ENCODE measurements at places on chromosomes 2 and 18. TPM values are rescaled to one million over a fixed set of nuclear protein-coding genes. Genes with fewer than 3 reads are reported as not detected.

DNA sequence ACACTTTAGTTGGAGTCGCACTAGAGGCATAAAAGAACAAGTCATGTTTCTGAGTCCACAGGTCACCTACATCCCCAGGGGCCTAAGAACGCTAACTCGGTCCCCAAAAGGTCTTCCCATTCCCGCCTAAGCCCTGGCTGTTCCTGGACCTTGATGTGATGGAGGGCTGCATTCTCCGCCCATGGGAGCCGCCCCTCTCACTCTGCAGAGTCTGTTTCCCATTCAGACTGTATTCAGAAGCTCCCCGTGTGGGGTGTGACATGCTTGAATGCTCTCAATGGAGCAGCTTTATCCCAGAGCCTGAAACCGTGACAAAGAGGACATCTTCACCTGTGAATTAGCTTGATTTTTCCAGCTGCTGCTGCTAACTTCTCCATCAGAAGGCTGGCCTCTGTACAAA lies 319.0 kb upstream of the KLHL29 start:
- H3K4me1 ChIP-seq, result no peaks in the 10 kb centered on the region
- no peak overlapping the region for H3K27ac ChIP-seq
- no peaks in the 10 kb centered on the region for H3K36me3 ChIP-seq
- H3K27me3 ChIP-seq, result no peaks in the 10 kb centered on the region

GRCh38 chr2:79910643-79911042 lies 393.9 kb downstream of the LRRTM1 start:
- H3K27me3 ChIP-seq, result no peaks in the 10 kb centered on the region
- no peaks in the 10 kb centered on the region for H3K36me3 ChIP-seq
- no peak overlapping the region for H3K27ac ChIP-seq
- no peaks in the 10 kb centered on the region for H3K4me1 ChIP-seq
- no peak for DNase-seq
- H3K4me3 ChIP-seq, result no peak overlapping the region

GRCh38 chr18:63909870-63910269 lies 2.1 kb downstream of the SERPINB10 start:
- H3K4me1 ChIP-seq, result peaks cover 40% of the 10 kb centered on the region
- DNase-seq, result no peak
- no peak overlapping the region for H3K4me3 ChIP-seq
- no peaks in the 10 kb centered on the region for H3K36me3 ChIP-seq
- H3K27ac ChIP-seq, result peak overlapping the region; percentile 80

DNA sequence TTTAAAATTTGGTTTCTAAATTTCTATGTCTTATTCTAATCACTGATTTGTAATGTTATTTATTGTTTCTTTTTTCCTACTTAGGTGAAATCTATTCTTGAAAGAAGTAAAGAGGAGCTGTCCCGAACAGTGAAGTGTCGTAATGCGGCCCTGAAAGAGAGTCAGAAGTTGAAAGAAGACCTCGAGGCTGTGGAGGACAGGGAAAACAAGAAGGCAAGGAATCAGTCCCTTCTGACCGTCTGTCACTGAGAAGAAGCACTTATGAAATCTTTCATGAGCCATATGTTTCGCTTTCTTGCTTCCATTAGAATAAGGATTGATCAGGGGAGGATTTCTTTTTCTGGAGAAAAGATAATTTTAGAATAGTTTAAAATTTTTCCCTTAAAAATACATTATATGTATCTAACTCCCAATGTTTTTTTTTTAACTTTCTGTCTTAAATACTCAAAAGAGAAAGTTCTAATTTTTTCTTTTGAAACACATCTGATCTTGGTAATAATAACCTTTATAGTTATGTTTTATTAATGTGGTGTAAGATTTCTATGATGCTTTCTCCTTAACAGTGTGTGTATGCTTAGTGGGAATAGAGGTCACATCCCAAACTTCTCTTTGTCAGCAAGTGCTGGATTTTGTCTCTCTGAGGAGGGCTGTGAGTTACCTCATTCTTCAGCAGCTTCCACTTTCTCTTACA lies 79.0 kb downstream of the CCDC150 start:
- no peak overlapping the region for H3K27ac ChIP-seq
- no peak overlapping the region for H3K4me3 ChIP-seq
- H3K27me3 ChIP-seq, result no peaks in the 10 kb centered on the region
- H3K36me3 ChIP-seq, result no peaks in the 10 kb centered on the region
- DNase-seq, result no peak

- H3K27me3 ChIP-seq, result no peaks in the 10 kb centered on the region
- no peak overlapping the region for H3K27ac ChIP-seq
- no peak overlapping the region for H3K4me3 ChIP-seq
- DNase-seq, result no peak
These were observed 16.2 kb downstream of the CHST10 start for GRCh38 chr2:100401268-100401667.

The RND3 gene
- not detected for polyA plus RNA-seq

The DNAJC5G gene
- polyA plus RNA-seq, result not detected

The RTTN gene
- 1.2 TPM for polyA plus RNA-seq

- no peaks in the 10 kb centered on the region for H3K4me1 ChIP-seq
- no peak for DNase-seq
- no peaks in the 10 kb centered on the region for H3K36me3 ChIP-seq
- H3K4me3 ChIP-seq, result no peak overlapping the region
- H3K27ac ChIP-seq, result no peak overlapping the region
These were observed 27.7 kb upstream of the DSC3 start for GRCh38 chr18:31070206-31070605.

GRCh38 chr2:196046123-196046917 lies 22.3 kb downstream of the DNAH7 start:
- peak; percentile 37 for DNase-seq
- H3K36me3 ChIP-seq, result no peaks in the 10 kb centered on the region
- H3K27ac ChIP-seq, result no peak overlapping the region

DNA sequence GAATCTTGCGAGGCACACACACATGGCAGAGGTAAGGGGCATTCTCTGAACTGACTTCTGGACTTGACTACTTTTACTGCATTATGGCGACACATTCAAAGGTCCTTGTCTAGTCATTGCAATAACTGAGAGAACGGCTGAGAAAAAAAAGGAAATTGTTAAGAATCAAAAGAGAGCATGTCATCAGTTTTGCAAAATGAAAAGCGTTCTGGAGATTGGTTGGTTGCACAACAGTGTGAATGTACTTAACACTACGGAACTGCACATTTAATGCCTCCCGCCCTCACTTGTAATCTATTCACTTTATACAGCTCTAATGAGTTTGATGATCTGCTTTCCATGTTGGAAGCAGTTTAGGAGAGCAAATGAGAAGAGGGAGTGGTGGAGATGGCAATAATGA lies 68.5 kb upstream of the NFU1 start:
- peaks cover 19% of the 10 kb centered on the region for H3K36me3 ChIP-seq
- peak overlapping the region; percentile 65 for H3K27ac ChIP-seq
- H3K4me1 ChIP-seq, result peaks cover 48% of the 10 kb centered on the region

The CD8B2 gene
- 0.04 TPM for polyA plus RNA-seq

DNA sequence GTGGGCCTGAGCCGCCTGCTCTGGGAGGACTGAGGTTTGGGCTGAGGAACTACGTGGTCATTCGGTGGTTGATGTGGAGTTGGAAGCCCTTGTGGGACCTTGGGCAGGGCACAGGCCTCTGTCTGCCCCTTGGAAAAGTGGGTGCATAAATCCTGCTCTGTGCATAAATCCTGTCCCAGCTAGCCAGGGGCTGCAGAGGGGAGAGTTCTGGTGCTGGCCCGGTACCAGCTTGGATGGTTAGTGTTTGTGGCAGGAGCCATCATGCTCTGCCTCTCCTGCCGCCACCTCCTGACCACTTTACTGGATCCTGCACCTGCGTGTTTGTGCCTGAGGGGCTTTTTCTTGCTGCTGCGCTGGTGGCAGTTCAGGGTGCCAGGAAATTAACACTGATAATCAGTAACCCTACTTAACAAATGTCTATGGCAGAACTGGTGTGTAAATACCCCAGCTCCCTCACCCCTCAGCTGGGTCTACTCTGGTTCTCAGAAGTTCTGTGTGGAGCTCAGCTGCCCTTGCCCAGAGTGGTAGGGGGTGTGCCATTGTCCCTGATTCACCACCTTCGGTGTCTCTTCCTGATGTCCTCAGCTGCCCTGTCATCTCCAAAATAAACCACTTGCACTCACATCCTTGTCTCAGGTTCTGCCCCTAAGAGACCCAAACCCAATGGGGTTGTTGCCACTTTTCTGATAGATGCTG lies 156.8 kb downstream of the GLI2 start:
- H3K4me3 ChIP-seq, result no peak overlapping the region
- H3K27ac ChIP-seq, result no peak overlapping the region
- DNase-seq, result no peak
- H3K4me1 ChIP-seq, result no peaks in the 10 kb centered on the region
- no peaks in the 10 kb centered on the region for H3K36me3 ChIP-seq
- no peaks in the 10 kb centered on the region for H3K27me3 ChIP-seq

The APCDD1 gene
- polyA plus RNA-seq, result 1.2 TPM

The CHMP3 gene
- polyA plus RNA-seq, result 115 TPM

DNA sequence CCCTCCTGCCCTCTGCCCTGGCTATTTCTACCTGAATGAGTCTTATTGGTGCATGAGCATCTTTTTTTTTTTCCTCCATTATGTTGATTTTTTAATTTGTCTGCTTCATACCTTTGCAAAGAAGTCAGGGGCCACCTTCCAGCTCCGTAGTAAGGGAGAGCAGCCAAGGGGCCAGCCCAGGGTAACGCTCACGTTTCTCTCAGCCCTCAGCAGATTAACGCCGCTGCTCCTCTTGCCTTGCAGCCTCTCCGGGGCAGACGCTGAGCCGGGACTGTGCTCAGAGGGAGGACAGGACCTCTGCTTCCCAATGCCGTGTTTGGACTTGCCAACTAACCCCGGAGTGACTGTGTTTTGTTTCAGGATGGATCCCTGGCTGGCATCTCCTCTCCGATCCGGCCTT lies 241.7 kb downstream of the ATAD2B start:
- H3K27me3 ChIP-seq, result no peaks in the 10 kb centered on the region
- H3K4me1 ChIP-seq, result no peaks in the 10 kb centered on the region
- DNase-seq, result no peak
- H3K27ac ChIP-seq, result no peak overlapping the region
- no peaks in the 10 kb centered on the region for H3K36me3 ChIP-seq

DNA sequence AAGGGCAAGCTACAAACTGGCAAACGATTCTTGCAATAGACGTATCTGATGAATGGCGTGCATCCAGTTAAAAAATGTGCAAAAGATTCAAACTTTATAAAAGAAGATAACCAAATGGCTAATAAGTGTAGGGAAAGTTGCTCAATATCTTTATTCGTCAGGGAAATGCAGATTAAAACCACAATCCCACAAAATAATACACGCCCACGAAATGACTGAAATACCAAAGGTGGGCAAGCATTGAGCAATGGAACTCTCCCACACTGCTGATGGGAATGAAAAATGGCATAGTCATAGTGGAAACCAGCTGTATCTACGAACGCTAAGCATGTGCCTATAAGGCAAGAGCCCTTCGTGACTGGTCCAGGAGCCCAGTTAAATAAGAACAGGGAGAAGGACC lies 168.6 kb upstream of the SIX2 start:
- peaks cover 13% of the 10 kb centered on the region for H3K4me1 ChIP-seq
- no peak overlapping the region for H3K4me3 ChIP-seq
- H3K36me3 ChIP-seq, result no peaks in the 10 kb centered on the region
- peaks cover 36% of the 10 kb centered on the region for H3K27me3 ChIP-seq
- no peak overlapping the region for H3K27ac ChIP-seq

- H3K4me1 ChIP-seq, result peaks cover 47% of the 10 kb centered on the region
- H3K27me3 ChIP-seq, result no peaks in the 10 kb centered on the region
- no peak overlapping the region for H3K4me3 ChIP-seq
- H3K27ac ChIP-seq, result no peak overlapping the region
These were observed 66.9 kb upstream of the ZNG1B start for GRCh38 chr2:113370478-113371091.

The LINC00305 gene
- not detected for polyA plus RNA-seq

DNA sequence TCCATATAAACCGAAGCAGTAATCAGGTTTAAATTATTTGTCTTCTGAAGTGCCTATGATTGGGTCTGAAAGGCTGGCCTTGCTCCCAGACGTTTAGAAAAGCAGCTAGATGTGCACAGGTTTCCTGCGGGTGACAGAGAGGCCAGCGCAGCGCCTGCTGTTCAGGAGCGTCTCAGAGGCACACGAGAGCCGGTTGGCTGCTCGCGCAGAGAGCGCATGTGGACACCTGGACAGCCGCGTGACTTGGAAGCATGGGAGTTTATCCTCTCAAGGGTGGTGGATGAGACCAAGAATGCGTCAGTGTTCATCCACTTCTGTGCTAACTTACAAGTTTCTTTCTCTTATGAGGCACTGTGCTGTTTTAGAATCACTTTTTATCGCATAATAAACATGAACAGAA lies 303.7 kb downstream of the PTGR3 start:
- no peak overlapping the region for H3K27ac ChIP-seq
- no peak overlapping the region for H3K4me3 ChIP-seq
- H3K4me1 ChIP-seq, result no peaks in the 10 kb centered on the region
- H3K27me3 ChIP-seq, result no peaks in the 10 kb centered on the region
- H3K36me3 ChIP-seq, result peaks cover 8% of the 10 kb centered on the region
- DNase-seq, result no peak

DNA sequence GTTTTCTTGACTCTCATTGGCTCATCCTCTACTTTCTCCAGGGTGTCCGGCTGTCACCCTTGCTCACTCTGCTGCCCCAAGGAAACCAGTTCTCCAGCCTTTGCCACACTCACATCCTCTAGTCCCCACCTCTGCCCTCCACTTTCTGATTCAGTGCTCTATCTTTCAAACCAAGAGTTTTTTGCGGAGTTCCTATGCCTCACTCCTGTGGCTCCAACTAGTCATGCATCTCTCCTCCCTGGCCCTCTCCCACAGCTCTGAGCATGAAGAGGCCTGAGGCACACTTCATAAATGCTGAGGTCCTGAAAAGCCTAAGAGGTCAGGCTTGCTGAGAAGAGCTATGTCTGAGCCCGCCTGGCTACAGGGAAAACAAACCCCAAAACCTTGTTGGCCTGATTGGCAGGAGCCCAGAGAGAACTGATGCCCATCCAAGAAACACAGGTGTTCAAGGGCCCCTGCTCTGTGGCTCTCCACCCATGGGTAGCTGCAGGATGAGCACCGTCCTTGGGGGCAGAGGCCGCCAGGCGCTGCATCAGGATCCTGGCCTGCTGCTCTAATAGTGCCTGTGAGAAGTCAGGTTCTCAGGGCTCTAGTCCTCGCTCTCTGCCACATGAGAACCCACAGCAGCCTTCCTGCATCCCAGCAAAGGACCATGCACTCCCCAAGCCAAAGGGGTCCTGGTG lies 42.1 kb downstream of the HS1BP3 start:
- peaks cover 7% of the 10 kb centered on the region for H3K36me3 ChIP-seq
- no peak for DNase-seq
- H3K4me3 ChIP-seq, result no peak overlapping the region
- no peaks in the 10 kb centered on the region for H3K27me3 ChIP-seq
- no peak overlapping the region for H3K27ac ChIP-seq
- no peaks in the 10 kb centered on the region for H3K4me1 ChIP-seq

The CCDC68 gene
- polyA plus RNA-seq, result not detected

- H3K36me3 ChIP-seq, result no peaks in the 10 kb centered on the region
- peaks cover 59% of the 10 kb centered on the region for H3K4me1 ChIP-seq
- no peak for DNase-seq
- no peak overlapping the region for H3K4me3 ChIP-seq
- peak overlapping the region; percentile 93 for H3K27ac ChIP-seq
These were observed 135.9 kb upstream of the ID2 start for GRCh38 chr2:8545695-8546611.

Measured in CD14-positive monocyte (primary cell).